ENCODE measurements at places on chromosomes 13 and 19. TPM values are rescaled to one million over a fixed set of nuclear protein-coding genes. Genes with fewer than 3 reads are reported as not detected.

- no peak for DNase-seq
Observed at GRCh38 chr19:17423429-17424208, 3.8 kb downstream of the MVB12A start.

- no peak for DNase-seq
Observed at GRCh38 chr19:15112385-15112784, 5.2 kb downstream of the SYDE1 start.

GRCh38 chr19:29562299-29563297 lies 36.8 kb downstream of the VSTM2B start:
- DNase-seq = no peak

- no peak for DNase-seq
Observed at GRCh38 chr19:17156296-17156946, 58.7 kb upstream of the USE1 start.

GRCh38 chr19:1428738-1429391 lies 9.3 kb upstream of the RPS15 start:
- no peak for DNase-seq

DNA sequence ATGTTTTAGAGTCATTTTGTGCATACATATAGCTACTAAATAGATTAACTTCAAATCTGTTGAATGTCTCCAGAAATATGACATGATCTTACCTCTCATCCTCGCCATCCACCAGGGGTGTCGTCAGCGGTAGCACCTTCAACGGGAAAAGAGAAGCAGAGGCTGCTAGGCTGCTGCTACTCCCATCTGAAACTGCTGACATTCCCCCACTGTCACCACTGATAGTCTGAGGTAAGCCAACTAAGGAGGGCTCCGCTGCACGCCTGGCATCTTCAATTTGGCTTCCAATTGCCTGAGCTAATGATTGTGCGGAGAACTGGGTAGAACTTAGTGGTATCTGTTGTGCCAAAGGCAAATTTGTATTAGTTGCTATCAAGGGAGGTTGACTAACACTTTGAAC lies 3.1 kb downstream of the TSC22D1 start:
- DNase-seq = no peak

DNA sequence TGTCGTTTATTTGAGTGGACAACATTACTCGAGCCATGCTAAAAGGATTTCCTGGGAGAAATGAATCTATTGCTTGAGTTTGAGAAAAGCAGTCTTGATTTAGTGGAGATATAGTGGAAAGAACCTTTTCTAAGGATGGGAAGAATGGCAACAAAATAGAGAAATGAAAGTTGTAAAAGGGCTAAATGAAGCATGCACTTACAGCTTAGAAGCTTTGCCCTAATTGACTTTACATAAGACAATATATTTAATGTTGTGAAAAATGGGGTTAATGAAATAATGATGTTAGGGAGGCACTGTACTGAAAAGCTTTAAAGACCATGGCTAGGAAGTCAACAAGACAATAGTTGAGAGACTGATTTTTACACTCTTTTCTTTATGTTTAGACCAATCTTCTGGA lies 35.4 kb downstream of the SLC10A2 start:
- DNase-seq = no peak

GRCh38 chr13:54183728-54184127 lies 1155.1 kb downstream of the OLFM4 start:
- no peak for DNase-seq

DNA sequence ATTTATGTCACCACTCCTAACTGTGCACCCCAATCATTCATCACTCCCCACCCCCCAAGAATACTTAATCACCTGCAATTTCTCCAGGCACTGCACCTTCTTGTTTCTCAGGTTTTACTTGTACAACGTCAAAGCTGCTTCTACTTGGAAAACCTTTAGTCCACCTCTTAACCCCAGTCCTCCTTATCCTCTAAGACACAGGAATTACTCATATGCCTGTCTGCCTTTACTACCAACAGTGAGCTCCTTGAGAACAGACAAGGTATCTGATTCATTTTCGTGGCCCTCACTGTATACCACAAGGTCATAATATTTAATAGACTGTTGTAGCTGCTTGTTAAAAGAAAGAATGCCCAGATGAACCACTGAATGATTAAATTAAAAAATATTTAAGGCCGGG lies 21.0 kb upstream of the NDFIP2 start:
- DNase-seq = no peak

DNA sequence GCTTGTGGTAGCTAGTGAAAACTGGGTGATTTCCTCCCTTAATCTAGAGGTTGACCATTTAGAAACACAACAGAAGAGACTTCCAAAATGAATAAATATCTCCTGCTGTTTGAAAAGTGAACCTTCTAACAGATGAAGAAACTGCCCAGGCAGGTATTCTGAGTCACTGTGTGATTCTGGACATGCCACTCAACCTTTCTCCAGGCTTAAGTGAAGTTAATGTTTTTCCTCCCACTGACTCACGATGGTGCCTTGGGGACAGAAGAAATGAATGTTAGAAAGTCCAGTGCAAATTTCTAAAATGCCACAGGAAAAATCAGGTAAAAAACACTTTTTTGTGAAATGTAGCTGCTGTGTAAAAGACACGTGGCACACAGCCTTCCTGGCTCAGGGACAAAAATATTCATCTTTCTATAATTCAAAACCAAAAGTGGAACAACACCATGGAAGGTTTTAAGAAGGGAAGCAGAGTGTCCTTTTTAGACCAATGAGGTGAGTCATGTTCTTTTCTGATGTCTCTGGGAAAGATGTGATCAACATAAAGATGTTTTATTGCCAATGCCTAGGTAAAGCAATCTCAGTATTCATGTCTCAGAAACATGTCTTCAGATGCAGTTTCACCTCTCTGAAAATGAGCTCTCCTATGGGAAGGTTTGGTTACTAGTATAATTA lies 9.1 kb downstream of the UBE2L5 start:
- DNase-seq = no peak

Gene PPP6R1
- 12.5 TPM for total RNA-seq

Gene GRAMD1A
- total RNA-seq = 16.0 TPM

Gene PTH2
- not detected for total RNA-seq

Data from muscle of leg (tissue), 16 donors.